ENCODE measurements at places on chromosomes 5 and 9. TPM values are rescaled to one million over a fixed set of nuclear protein-coding genes. Genes with fewer than 3 reads are reported as not detected.

DNA sequence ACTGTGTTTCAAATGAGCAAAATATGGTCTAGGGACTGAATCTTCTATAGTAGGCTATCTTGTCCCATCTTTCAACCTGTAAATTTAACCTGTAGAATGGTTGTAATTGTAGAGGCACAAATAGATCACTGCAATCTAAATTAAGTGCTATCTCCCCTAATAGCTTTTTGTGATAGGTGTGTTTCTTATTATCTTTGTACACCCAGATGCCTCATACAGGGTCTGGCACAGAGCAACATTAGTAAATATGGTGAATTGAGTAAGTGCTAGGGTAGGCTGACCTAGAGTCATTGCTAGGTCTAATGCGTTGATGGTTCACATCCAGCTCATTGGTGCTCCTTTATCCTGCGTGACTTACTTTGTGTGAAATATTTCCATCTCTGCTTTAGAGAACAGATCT, 100.6 kb downstream of the PBX3 start:
- H3K36me3 ChIP-seq, result no peaks in the 10 kb centered on the region
- DNase-seq, result no peak
- H3K27ac ChIP-seq, result no peak overlapping the region
- H3K27me3 ChIP-seq, result peaks cover 2% of the 10 kb centered on the region
- no peak overlapping the region for H3K4me3 ChIP-seq

WNK2 gene
- total RNA-seq, result 2.7 TPM

ZBTB6 gene
- total RNA-seq, result 11.6 TPM

BASP1 gene
- total RNA-seq, result 0.33 TPM

GMCL2 gene
- 0.07 TPM for total RNA-seq

DNA sequence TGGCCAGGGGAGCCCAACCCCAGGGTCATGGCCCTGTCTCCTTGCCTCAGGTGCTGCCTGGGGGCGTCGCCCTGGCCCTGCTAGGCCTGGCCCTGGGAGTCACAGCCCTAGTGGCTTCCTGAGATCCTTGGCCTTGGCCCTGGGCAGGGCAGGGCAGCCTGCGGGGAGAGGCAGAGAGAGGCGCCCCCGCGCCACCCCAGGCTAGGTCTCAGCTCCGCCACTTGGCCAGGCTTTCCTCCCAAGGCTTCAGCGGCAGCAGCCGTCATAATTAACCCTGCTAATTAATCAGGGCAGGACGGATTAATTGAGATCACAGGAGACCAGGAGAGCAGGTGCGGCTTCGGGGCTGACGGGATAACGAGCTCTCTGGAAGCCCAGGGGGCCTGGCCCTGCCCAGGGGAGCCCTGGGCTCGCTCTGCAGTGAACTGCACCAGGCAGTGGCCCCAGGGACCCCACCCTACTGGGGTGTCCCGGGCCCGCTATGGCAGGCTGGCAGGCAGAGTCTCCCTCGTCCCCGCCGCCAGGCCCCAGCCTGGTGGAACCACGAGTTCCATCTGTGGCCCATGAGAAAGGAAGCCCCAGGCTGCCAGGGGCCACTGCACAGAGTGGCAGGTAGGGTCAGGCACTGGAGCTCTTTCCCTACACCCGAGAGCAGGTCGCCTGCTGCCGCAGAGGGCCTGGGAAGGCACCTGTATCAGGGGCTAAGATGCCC, 269.6 kb downstream of the PBX3 start:
- H3K4me3 ChIP-seq, result no peak overlapping the region
- DNase-seq, result no peak
- no peak overlapping the region for H3K27ac ChIP-seq
- H3K4me1 ChIP-seq, result no peaks in the 10 kb centered on the region

DNA sequence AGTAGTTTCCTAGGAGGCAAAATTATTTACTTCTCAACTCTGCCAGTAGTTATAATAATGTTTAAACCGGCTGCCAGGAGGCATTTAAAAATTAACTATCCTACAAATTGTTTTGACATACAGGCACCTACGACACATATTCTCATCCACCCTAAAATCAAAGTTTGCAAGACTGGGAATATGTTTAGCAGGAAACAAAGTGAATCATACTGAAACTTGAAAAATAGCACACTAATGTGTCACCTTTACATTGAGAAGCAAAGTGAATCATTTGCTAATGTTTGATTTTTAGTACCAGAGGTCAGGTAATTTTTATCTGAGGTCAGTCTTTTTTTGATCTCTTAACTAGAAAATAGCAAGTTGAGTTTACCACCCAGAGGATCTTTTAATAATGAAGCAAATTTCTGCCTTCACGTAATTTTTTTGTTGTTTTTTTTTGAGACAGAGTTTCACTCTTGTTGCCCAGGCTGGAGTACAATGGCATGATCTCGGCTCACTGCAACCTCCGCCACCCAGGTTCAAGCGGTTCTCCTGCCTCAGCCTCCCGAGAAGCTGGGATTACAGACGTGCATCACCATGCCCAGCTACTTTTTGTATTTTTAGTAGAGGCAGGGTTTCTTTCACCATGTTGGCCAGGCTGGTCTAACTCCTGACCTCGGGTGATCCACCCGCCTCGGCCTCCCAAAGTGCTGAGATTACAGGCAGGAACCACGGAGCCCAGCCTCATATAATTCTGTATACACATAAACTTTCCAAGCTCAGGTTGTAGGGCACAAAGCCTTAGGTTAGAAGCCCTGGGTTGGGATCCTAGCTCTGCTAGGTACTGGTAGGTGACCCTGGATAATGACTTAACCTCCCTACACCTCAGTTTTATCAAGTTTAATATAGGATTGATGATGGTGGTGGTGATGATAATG, 124.3 kb downstream of the UGCG start:
- H3K27me3 ChIP-seq, result peaks cover 29% of the 10 kb centered on the region
- no peaks in the 10 kb centered on the region for H3K36me3 ChIP-seq
- peak overlapping the region; percentile 5 for H3K4me3 ChIP-seq
- DNase-seq, result no peak

HAVCR2 gene
- total RNA-seq, result 70.0 TPM

DNA sequence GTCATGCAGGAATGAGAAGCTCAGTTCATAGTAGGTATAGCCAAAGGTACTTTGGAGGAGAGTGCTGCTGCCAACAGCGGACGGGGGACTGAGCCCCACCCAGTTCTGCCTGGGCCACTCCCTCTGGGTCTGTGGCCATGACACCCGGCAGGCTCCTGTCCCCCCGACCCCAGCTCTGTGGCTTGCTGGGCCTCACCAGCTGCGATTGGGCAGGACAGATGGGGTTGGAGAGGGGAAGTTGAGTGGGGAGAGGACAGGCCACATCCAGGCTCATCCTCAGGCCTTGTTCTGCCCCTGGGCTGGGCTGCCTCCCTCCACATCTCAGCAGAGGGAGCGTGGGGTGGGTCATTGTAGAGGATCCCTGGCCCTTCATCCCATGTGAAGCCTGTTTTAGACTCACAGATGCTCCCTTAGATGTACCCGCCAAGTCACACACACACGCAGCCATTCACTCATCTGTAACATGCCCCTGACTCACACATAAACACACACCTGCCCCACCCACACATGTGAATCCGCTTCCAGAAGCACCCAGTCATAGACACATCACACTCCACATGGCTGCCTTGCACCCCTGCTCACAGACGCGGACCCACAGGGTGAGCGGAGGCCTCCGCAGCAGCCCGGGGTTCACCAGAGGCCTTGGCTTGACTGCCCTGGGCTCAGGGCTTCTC, 48.8 kb downstream of the NTNG2 start:
- no peak overlapping the region for H3K27ac ChIP-seq
- no peaks in the 10 kb centered on the region for H3K36me3 ChIP-seq
- DNase-seq, result no peak
- no peaks in the 10 kb centered on the region for H3K27me3 ChIP-seq
- H3K4me3 ChIP-seq, result no peak overlapping the region

CHSY3 gene
- total RNA-seq, result not detected

DNA sequence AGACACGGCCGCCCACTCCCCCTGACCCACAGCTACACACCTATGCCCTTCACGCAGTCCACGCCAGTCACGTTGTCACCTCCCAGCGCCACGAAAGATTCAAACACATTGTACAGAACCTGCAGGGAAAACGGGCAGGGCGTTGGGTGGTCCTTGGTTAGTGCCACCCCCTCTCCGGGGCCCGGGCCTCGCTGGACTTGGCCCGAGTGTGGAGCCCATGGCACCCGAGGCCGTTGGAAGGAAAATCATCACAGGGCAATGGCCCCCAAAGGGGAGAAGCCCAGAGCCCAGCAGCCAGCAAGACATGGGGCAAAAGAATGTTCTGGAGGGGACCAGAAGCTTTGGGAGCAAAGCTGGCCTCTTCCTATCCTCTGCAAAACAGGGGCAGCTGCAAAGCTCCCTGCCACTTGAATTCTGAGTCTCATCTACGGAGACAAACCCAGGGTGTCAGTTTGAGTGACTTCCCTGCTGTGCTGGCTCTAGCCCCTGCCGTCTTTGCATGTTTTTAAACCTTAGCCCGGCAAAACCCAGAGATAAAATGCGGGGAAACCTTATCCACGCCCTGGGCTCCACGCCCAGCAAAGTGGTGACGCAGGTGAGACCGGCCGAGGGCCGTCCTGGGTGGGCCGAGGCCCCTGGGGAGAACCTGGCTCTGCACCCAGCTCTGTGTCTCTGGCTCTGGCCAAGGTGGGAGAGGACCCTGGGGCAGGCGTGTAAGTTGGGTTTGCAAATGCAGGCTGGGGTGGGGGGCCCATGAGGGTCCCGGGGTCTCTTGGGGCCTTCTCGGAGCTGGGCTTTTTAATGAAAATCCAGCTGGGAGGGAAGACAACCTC, 38.9 kb downstream of the SLC9A3 start:
- DNase-seq, result no peak
- no peak overlapping the region for H3K27ac ChIP-seq
- no peak overlapping the region for H3K4me3 ChIP-seq
- H3K36me3 ChIP-seq, result no peaks in the 10 kb centered on the region
- H3K4me1 ChIP-seq, result no peaks in the 10 kb centered on the region

DNA sequence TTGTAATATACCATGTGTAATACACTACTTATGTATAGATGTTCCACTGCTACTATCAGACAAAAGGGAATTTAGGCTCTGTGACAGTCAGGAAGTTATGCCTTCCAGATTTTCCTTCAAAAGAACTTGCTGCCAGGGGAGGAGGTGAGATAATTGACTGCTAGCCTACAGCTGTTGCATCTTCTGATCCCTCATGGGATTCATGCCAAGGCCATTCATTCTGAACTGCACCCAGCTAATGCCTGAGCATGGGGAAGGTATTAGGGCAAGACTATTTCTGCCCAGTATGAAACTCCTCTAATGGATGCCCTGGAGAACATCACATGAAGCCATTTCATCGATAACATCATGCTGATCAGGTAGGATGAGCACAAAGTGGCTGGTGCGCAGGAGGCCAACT, 746.5 kb upstream of the ZNF608 start:
- no peak overlapping the region for H3K4me3 ChIP-seq
- H3K27me3 ChIP-seq, result no peaks in the 10 kb centered on the region
- no peak overlapping the region for H3K27ac ChIP-seq
- no peak for DNase-seq
- H3K36me3 ChIP-seq, result no peaks in the 10 kb centered on the region

DNA sequence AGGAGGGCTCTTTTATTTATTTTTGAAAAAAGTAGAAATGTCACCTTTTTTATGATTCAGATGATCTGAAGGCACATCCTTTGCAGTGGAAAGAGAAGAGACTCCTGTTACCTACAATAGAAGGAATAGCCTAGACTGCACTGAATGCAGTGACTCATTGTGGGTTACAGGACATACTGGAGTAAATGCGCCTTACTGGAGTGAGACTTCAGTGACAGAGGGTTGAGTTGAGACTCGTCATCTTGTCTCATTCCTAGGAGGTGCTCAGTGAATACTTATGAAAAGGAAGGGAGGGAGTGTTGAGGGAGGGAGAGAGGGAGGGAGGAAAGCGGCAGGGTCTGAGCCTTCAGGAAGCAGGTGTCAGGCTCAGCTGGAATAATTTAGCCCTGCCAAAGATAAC, 25.2 kb downstream of the ANKRA2 start:
- no peaks in the 10 kb centered on the region for H3K36me3 ChIP-seq
- DNase-seq, result peak; percentile 30
- H3K27ac ChIP-seq, result no peak overlapping the region
- H3K27me3 ChIP-seq, result peaks cover 10% of the 10 kb centered on the region
- H3K4me3 ChIP-seq, result no peak overlapping the region

PRUNE2 gene
- 0.50 TPM for total RNA-seq

FSD1L gene
- total RNA-seq, result 4.8 TPM

DNA sequence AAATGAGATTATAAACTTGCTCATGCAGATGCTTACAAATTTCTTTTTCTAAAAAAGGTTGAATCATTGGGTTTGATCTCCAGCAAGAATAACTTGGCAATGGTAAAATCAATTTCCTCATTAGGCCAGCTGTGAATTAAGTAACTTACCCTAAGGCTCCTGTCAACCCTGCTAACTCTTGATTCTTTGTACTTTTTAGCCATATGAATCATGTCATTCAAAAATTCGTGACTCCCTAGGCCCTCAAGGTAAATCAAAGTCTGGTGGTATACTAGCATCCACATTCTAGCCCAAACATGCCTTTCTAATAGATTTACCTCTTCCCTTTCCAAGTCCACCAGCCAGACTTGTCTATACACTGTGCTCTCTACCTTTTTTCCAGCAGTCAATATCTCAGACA, 420.8 kb upstream of the BRINP1 start:
- H3K4me1 ChIP-seq, result no peaks in the 10 kb centered on the region
- no peak overlapping the region for H3K4me3 ChIP-seq
- no peaks in the 10 kb centered on the region for H3K36me3 ChIP-seq
- H3K27me3 ChIP-seq, result no peaks in the 10 kb centered on the region

DNA sequence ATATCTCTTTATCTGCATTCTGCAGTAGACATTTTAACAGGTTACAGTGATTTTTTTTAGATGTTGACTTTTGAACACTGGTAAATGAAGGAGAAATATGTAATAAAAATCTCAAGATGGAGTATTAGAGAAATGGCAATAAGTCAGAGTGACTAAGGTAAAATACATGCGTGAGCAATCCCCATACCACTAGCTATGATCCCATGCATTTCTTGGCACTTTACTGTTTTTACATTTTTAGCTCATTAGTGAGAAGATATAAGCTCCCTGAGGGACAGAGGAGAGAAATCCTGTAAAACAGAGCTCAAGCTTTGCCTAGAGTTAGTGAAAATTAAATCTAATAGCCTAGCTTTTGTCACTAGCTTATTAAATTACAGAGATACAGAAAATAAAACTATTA, 181.9 kb upstream of the TRPM3 start:
- H3K27me3 ChIP-seq, result peaks cover 1% of the 10 kb centered on the region
- H3K36me3 ChIP-seq, result no peaks in the 10 kb centered on the region
- H3K4me3 ChIP-seq, result no peak overlapping the region
- no peak for DNase-seq
- H3K27ac ChIP-seq, result no peak overlapping the region
- no peaks in the 10 kb centered on the region for H3K4me1 ChIP-seq

DNA sequence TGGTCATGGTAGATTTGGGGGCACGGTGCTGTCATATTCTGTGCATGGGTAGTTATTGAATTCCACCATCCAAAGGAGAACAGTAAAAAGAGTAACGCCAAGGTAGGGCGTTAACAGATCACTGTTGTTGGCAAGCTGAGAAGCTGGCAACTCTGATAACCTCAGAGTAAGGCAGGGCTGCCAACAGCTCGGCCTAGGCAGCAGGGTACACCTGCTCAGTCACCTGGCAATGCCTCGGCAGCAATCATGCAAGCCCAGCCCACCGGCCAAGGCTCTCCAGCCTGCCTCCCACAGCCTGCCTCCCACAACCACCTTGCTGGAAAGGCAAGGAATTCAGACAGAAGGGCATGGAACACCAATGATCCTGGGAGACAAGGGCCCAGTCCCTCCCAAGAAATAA, 63.9 kb downstream of the KLHL3 start:
- no peak overlapping the region for H3K27ac ChIP-seq
- no peak overlapping the region for H3K4me3 ChIP-seq
- H3K27me3 ChIP-seq, result no peaks in the 10 kb centered on the region
- H3K36me3 ChIP-seq, result no peaks in the 10 kb centered on the region

- H3K36me3 ChIP-seq, result no peaks in the 10 kb centered on the region
- peaks cover 2% of the 10 kb centered on the region for H3K27me3 ChIP-seq
- peaks cover 13% of the 10 kb centered on the region for H3K4me1 ChIP-seq
- no peak overlapping the region for H3K27ac ChIP-seq
- no peak for DNase-seq
These were observed 135.1 kb upstream of the EFNA5 start for GRCh38 chr5:107805824-107806223.

RNF208 gene
- total RNA-seq, result 15.2 TPM

AMBP gene
- not detected for total RNA-seq

Measured in activated CD4-positive, alpha-beta T cell treated with anti-CD3 and anti-CD28 coated beads, Interleukin-2, amount 10 ng/mL, durations not matched to agents 24 days and 14 days (primary cell).